ENCODE measurements at places on chromosomes 1 and 21.
A peak's percentile ranks its signal among the peaks of the same experiment; 100 is the strongest.

DNA sequence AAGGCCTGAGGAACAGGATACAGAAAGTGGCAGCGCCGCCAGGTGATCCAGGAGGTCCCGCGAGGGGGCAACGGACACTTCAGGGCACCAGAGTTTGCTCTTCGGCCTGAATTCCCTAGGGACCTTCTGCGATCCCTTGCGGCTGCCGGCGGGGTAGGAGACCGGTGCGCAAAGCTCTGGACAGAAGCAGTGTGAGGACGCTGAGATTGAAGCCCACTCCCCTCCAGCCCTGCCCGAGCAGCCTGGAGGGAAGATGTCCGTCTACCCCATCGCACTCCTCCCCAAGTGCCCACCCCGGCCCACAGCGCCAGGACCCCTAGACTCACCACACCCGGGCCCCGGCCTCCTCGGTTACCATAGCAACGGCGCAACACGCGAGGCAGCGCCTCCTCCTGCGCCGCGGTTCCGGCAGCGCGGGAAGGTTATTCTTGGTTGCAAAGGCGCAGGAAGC is at the start of gene ANKRD45:
ANKRD45 (minus strand) TSS at position 361 of the 451 bp plus-strand sequence. CDS start 10,433 bp downstream, outside the sequence.
- DNase-seq = no peak

GRCh38 chr1:154466921-154467417 is 35.0 kb upstream of the TDRD10 start:
- DNase-seq = no peak

- no peak for DNase-seq
Measured at GRCh38 chr1:26468911-26469310, 3.3 kb upstream of the HMGN2 start.

GRCh38 chr1:85417876-85418275 is 47.1 kb downstream of the DDAH1 start:
- DNase-seq = no peak

DNA sequence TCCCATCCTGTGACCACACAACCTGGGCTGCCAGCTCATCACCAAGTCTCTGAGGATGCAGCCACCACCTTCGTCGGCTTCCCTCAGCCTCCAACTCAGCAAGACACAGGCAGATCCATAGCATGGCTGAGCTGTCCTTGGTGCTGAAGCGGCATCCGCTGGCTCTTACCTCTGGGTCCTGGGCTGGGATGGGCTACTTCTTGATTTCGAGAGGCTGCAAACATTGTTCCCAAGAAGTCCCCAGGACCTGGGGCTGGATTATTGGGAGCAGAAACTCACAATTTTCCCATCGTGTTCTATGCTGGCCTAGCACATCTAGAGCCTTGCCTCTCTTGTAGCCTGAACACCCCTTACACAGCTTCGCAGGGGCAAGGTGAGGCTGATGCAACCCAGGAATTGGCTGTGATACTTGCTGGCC is 24.9 kb upstream of the C1QA start:
- DNase-seq = peak; percentile 2

DNA sequence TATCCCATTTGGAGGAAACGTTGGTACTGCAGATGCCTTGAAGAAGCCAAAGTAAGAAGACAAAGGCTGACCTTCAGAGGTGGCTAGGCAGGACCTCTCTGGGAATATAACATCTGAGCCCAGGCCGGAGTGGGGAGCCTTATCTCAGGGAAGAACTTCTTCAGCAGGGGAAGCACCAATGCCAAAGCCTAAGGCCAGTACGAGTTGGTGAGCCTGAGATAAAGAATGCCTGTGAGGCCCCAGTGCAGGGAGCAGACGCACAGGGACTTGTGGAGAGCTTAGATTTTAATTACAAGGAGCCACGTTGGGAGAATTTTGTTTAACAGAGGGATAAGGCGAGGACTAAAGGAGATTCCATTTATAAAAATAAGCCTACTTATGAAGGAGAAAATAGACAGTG is 468.8 kb upstream of the RUNX1 start:
- no peak for DNase-seq

DNA sequence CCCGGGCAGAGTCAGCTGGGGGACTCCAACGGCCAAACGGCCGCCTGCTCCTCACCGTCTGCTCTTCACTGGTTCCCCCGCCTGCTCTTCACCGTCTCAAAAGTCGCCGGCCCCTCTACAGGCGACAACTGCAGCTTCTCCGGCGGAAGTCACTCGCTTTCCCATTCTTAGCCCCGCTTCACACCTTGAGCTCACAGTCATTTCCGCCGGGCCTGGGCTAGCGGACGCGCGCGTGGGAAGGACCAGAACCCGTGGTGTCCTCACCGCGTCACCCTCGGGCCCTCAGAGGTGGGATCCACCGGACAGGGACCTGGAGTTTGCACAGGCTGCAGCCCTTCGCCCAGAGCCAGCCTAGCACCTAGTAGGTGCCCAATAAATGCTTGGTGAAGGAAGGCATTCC is 27.9 kb upstream of the HJV start:
- DNase-seq = no peak

DNA sequence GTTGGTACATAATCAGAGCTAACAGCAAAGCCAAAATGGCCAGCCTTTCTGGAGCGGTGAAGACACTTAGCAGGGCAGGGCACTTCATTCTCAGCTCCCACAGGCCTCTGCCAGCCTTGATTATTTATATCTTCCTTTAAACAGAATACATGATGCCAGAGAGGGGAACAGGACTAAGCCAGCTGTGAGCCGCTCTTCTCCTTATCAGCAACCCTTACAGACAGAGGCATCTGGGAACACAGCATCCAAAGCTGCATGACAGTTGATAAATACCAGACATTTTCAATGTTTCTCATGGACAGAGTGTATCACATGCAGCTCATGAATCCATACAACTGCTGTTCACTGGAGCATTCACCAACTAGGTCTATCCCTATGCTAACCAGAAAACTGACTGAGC is 29.1 kb downstream of the DNAJC11 start:
- DNase-seq = no peak

- peak; percentile 69 for DNase-seq
Measured at GRCh38 chr1:211591980-211592493, 13.1 kb upstream of the SLC30A1 start.

DNA sequence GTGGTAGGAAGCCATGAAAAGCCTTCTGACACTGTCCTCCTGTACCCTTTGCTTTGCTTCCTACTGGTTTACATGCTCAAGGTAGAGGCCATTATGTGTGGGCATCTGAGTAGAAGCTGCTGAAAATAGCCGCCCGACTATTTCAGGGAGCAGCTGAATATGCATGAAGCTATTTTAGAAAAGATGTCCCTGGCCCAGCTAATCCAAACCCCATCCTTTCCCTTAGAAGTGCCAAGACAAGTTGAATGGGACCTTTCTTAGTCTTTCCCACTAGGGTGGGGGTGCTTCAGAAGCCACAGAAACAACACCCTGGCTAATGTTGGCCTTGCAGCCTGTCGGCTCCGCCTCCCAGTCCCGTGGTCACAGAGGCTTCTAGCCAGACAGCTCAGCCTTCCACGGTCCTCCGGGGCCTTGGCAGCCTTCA is 205.1 kb upstream of the EDN2 start:
- DNase-seq = no peak

- DNase-seq = no peak
Measured at GRCh38 chr1:62784509-62785365, 805 bp downstream of the ATG4C start.

GRCh38 chr1:48338257-48338656 is 115.7 kb downstream of the SLC5A9 start:
- DNase-seq = no peak

DNA sequence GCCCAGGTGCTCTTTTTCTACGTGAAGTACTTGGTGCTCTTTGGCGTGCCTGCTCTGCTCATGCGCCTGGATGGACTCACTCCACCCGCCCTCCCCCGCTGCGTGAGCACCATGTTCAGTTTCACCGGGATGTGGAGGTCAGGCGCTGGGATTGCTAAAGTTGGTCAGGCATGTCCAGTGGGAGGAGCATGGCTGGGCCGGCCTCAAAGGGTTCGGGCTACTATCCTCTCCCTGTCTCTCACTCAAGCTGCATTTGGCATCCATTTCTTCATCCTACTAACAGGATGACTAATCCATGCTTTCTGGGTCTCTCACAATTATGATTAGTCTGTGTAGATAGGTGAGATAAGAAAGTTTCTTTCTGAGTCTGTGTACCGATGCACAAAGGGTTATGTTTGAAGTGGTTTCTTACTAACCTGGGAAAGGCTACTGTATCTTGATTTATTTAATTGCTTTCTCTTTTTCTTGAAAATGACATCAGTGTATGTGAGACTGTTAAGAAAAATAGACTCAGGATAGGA is 135.9 kb downstream of the HHAT start:
- no peak for DNase-seq

- no peak for DNase-seq
Measured at GRCh38 chr1:3215198-3216014, 146.4 kb downstream of the PRDM16 start.

GRCh38 chr21:35138665-35139381 is 89.7 kb upstream of the RUNX1 start:
- DNase-seq = no peak

- no peak for DNase-seq
Measured at GRCh38 chr1:13809461-13810159, 109.6 kb downstream of the PRDM2 start.

DNA sequence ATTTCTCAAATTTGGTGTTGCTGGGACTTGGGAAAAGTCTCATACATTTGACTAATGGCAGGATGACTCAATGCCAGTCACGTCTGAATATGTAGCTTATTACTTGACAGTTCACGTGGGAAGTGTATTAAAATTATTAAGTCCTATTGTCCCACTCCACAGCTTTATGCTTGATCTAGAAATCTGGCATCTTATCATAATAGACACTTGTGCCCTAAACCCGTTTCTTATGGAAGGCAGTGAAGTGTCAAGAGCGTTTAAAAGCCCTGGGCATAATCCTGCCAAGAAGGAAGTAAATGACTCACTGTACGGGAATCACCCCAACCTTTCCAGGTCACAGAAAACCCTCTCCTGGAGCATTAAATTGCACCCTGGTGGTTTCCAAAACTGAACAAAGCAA is 207.4 kb downstream of the APP start:
- no peak for DNase-seq

DNA sequence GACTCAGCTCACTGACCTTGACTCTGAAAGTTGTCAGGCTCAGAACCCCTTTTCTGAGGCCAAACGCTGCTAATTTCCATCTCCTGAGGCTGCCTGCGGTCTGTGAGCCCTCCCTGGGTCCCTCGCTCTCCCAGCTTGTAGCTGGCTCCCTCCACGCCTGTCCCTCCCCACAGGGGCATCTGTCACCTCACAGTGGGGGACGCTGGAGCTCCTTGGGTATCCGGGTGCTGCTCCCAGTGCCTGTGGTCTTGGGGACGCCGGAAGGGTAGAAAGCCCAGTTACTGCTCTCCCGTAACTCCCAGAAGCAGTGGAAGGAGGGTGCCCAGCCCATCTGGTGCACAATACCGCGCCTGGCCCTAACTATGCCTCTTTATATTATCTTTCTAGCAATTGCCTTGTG is 13.0 kb upstream of the MMEL1 start:
- DNase-seq = no peak

DNA sequence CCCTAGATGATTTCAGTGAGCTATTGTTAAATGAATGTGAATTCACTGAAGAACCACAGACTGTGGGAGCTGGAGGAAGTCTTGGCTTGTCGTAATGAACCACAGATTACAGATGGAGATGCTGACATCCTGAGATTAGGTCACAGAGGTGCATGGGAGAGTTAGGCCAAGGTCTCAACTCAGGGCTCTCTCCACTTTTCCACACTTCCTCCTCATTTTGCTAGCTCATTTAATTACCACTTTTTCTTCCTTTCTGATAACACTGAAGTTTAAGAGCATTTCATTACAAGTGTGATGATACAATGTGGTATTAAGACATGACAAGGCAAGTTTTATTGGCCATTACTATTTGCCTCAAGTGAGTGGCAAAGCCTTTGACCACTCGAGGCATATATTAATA is 30.8 kb downstream of the ST6GALNAC3 start:
- no peak for DNase-seq

DNA sequence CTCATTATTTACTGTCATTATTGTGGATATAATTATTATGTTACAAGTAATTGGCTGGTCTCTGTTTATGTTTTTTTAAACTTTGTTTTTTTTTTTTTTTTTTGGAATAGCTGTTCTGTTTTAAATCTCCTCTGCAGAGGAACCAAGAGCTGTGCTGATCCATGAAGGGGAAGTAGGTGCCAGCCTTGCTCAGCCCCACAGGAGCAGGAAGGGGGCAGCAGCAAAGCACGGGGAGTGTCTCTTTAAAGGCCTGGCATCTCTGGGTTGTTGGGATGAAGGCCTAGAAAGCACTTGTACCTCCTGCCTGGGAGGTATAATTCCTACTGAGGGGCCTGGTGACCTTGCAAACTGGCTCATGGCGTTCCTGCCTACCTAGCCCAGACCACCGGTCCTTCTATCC is 2.5 kb upstream of the GRHL3 start:
- no peak for DNase-seq

DNA sequence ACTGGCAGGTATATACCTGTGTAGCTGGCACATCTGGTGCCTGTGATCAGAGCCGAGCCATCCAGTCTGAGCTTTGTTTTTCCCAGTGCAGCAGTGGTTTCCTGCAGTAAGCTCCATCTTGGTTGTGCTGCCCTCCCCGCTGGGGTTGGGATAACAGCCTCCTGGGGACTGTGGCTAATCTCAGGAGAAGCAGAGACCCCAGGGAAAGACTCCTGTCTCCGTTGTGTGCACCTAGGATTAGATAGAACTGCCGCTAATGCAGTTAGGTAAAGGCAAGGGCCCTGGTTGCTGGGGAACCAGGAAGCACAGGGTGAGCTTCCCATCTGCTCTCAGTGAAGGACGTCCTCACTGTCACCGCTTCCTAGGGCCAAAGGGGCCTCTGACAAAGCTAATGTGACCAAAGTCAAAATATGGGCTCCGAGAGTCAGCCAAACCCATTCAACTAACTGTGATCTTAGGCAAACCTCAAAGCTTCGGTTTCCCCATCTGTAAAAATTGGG is 20.0 kb downstream of the ROR1 start:
- no peak for DNase-seq

DNA sequence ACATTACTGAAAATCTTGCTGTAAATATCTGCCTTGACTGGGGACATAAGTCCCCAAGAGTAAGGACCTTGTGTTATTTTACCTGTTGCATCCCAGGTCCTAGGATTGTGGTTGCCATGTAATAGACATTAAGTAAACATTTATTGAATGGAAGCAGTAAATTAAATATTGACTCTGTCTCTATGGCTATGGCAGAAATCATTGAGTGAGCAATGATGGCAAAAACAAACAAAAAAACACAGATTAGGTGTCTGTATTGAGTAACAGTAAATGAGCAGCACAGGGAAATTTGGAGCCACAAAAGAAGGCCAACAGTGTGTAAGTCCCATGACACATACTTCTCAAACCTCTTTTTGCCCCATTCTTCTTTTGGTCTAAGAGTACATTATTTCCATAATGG is 240.4 kb downstream of the NFIA start:
- DNase-seq = no peak

GRCh38 chr1:109400035-109400655 is 2.4 kb upstream of the SORT1 start:
- DNase-seq = no peak

GRCh38 chr1:213744780-213745179 is 243.0 kb upstream of the PROX1 start:
- DNase-seq = no peak

- DNase-seq = no peak
Measured at GRCh38 chr1:156643049-156643777, 1.3 kb downstream of the BCAN start.

GRCh38 chr1:200181861-200182260 is 154.4 kb downstream of the NR5A2 start:
- no peak for DNase-seq
